GM12878 (cell line): ENCODE measurements at places on chromosomes 12 and 14. TPM values are rescaled to one million over a fixed set of nuclear protein-coding genes. Genes with fewer than 3 reads are reported as not detected.

DNA sequence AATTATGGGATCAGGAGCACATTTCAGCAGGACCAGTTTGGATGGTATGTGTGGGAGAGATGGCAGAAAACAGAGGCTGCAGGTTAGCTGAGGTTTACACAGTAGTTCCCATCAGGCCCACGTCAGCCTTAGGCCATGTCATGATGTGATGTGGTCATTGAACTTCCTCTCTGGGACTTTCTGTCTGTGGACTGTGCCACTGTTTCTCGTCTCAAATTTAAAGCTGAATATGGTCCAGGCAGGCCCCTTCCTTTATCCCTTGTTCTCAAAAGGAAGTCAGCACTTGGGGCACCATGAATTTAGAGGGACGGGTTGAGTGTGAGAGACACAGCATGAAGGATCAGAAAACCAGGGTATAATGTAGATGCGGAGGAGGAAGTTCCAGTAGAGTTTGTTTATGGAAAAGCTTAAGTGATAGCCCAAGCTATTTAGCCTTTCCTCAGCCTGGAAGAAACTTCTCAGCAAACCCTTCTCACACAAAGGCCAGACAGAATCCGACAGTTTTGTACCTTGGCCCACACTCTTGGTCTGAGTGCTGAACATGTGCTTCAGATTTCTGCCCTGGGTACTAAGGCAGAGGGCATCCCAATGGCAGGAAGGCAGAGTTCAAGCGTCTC, 3.6 kb upstream of the IGFBP6 start:
- no peak for DNase-seq
- H3K36me3 ChIP-seq, result no peaks in the 10 kb centered on the region
- no peak overlapping the region for H3K27ac ChIP-seq
- H3K4me1 ChIP-seq, result peaks cover 6% of the 10 kb centered on the region
- no peak overlapping the region for H3K4me3 ChIP-seq

- no peak for DNase-seq
- H3K27ac ChIP-seq, result no peak overlapping the region
- H3K4me1 ChIP-seq, result no peaks in the 10 kb centered on the region
- H3K36me3 ChIP-seq, result no peaks in the 10 kb centered on the region
Measured at GRCh38 chr12:47949441-47950341, 13.7 kb upstream of the TMEM106C start.

DNA sequence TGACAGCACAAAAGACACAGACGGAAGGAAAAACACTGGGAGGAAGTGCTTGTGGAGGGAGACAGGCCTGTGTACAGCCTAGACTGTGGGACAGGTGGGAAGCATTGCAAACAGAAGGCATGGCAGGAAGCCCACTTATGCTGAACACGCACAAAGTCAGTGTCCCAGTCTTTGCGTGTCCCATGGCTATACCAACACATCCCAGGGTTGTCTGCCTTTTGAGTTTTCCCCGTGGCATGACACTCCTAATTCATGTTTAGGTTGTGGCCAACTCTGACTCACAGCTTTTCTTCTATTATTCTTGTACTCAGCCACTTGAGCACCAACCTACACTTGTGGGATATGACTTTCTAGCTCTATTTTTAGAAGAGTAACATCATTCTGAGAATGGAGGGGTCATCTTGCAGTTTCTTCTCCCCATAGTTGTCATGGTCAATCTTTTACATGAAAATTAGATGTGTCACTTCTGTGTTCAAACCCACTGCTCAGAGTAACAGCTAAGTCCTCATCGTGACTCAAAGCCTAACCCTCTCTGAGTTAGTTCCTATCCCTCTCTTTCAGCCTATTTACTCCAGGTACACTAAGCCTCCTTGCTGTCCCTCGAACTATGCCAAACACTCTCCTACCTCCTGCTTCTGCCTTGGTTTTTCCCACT, 27.5 kb upstream of the JPH4 start:
- no peaks in the 10 kb centered on the region for H3K27me3 ChIP-seq
- peak; percentile 83 for DNase-seq
- no peaks in the 10 kb centered on the region for H3K36me3 ChIP-seq

GRCh38 chr14:100688051-100688450, 38.6 kb upstream of the DLK1 start:
- no peak overlapping the region for H3K4me3 ChIP-seq
- H3K36me3 ChIP-seq, result no peaks in the 10 kb centered on the region
- H3K27ac ChIP-seq, result no peak overlapping the region
- H3K4me1 ChIP-seq, result no peaks in the 10 kb centered on the region
- no peaks in the 10 kb centered on the region for H3K27me3 ChIP-seq
- DNase-seq, result no peak

- no peak for DNase-seq
- H3K4me1 ChIP-seq, result peaks cover 5% of the 10 kb centered on the region; the same call in 1 of the 2 replicates
- no peak overlapping the region for H3K4me3 ChIP-seq
Measured at GRCh38 chr14:71576472-71576871, 355.8 kb upstream of the RGS6 start.

DNA sequence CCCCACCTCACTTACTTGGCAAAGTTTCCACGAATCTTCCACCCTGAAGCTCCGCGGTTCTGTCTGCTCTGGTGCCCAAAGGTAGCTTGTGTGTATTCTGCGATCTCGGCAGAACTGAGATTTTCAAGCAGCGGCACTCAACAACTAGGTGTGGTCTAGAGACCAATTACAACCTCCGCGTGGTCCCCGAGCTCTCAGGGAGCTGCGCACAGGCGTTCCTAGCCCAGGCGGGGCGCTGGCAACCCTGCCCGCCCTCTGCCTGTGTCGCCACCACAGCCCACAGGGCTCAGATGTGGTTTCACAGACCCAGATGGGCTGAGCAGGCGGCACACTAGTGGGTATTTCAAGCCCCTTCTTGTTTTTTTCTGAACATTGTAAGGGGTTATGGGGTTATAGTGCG, 1.5 kb upstream of the DIABLO start:
- DNase-seq, result no peak
- H3K4me3 ChIP-seq, result no peak overlapping the region
- H3K36me3 ChIP-seq, result no peaks in the 10 kb centered on the region; the same call in none of the 2 replicates
- no peak overlapping the region for H3K27ac ChIP-seq

GRCh38 chr12:15193946-15194345, 27.3 kb downstream of the RERG start:
- H3K27ac ChIP-seq, result no peak overlapping the region
- H3K36me3 ChIP-seq, result no peaks in the 10 kb centered on the region
- no peaks in the 10 kb centered on the region for H3K4me1 ChIP-seq
- H3K4me3 ChIP-seq, result no peak overlapping the region
- no peak for DNase-seq
- no peaks in the 10 kb centered on the region for H3K27me3 ChIP-seq

DNA sequence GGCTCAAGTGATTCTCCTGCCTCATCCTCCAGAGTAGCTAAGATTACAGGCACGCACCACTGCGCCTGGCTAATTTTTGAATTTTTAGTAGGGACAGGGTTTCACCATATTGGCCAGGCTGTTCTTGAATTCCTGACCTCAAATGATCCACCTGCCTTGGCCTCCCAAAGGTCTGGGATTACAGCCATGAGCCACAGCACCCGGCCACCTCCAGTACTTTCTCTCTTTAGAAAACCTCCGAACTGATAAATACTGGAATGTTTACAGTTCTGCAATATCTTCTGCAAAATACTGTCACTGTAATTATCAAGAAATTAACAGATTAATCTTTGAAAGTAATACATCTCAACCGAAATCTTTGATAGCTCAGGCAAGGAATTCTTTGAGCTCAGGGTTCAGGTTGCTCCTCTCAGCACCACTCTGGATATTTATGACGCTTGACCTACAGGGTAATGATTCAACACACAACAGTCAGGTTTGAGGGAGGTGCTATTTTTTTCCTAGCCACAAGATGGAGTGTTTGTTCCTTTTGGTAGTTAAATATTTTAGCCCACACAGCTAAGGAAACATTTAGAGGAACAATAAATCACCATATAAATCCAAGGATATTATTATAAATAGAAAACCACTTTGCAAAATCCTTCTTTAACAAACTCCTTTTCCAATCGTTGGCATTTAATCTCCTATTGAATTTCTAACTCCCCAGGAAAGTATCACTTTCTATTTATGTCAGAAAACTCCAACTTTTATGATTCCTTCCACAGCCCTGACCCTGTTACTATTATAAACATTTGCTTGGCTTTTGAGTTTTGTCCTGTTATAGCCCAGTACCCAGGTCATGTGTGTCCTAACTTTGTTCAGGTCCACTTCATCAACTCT, 48.6 kb upstream of the GTF2A1 start:
- no peak overlapping the region for H3K27ac ChIP-seq
- H3K36me3 ChIP-seq, result no peaks in the 10 kb centered on the region
- no peak overlapping the region for H3K4me3 ChIP-seq
- no peaks in the 10 kb centered on the region for H3K27me3 ChIP-seq
- DNase-seq, result peak; percentile 26
- no peaks in the 10 kb centered on the region for H3K4me1 ChIP-seq

DNA sequence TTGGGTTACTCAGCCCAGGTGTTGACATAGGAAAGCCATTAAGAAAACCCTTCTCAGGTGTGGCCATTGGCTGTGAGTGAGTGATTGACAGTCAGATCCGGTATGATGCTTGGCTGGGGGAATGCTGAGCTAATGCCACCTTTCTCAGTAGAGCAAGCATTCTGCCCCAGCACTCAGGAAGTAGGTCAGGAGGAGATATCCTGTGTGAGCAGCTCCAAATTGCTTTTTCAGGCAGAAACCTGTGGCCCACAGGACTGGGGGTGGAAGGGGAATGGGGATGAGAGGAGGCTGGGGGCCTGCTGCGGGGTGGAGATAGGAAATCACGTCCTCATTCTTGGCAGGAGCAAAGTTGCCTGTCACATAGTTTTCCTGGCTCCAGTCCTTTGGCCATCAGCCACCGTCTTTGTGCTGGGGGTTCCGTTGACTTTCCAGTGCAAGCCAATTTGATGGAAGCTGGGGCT, 55.7 kb downstream of the NINJ2 start:
- H3K27ac ChIP-seq, result no peak overlapping the region
- H3K4me1 ChIP-seq, result peaks cover 6% of the 10 kb centered on the region
- DNase-seq, result no peak
- H3K36me3 ChIP-seq, result no peaks in the 10 kb centered on the region

- H3K27me3 ChIP-seq, result no peaks in the 10 kb centered on the region
- H3K4me3 ChIP-seq, result no peak overlapping the region
- no peaks in the 10 kb centered on the region for H3K4me1 ChIP-seq
- DNase-seq, result no peak
- no peak overlapping the region for H3K27ac ChIP-seq
- no peaks in the 10 kb centered on the region for H3K36me3 ChIP-seq
Measured at GRCh38 chr12:107443320-107444090, 242.1 kb upstream of the PWP1 start.

DNA sequence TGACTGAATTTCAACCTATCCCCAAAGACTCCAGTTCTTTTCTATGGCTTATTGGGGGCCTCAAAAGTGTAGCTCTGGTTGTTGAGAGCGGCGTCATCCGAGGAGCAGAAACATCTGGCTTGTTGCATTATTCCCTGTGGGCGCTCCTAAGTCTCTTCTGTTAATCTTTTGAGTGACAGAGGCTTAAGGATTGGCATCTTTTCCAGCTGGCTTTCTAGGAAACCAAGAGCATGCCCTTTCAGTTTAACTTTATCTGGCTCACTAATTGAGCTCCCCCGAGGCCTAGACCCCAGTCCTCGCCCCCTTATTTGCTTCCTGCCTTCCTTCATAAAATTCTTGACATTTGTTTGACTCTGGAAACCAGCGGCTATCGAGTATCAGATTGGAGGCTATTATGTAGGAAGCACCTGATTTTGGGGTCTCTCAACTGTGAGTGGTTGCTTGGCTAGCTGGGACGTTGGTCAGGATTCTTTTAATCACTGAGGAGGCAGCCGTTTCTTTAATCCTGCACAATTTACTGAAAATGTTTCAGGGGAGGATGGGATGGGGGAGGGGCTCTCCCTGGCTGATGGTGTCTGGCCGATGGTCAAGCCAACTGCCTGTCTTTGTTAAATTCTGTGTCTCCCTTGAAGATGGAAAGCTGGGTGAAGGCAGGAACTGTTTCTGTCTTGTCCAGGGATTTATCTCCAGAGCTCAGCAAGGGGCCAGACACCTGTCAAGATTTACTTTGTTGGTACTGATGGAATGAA, 3.1 kb downstream of the SMOC1 start:
- H3K27me3 ChIP-seq, result peaks cover 8% of the 10 kb centered on the region
- no peak overlapping the region for H3K4me3 ChIP-seq
- no peak overlapping the region for H3K27ac ChIP-seq
- no peak for DNase-seq
- H3K36me3 ChIP-seq, result no peaks in the 10 kb centered on the region
- H3K4me1 ChIP-seq, result no peaks in the 10 kb centered on the region

- H3K27ac ChIP-seq, result no peak overlapping the region
- no peaks in the 10 kb centered on the region for H3K27me3 ChIP-seq
- H3K4me3 ChIP-seq, result no peak overlapping the region
- DNase-seq, result no peak
Measured at GRCh38 chr14:62592877-62593276, 452.4 kb downstream of the KCNH5 start.

GRCh38 chr12:27462151-27462694, 15.7 kb downstream of the SMCO2 start:
- no peak for DNase-seq
- H3K4me1 ChIP-seq, result peaks cover under 1% of the 10 kb centered on the region; the same call in 1 of the 2 replicates
- H3K4me3 ChIP-seq, result no peak overlapping the region

GRCh38 chr12:14367040-14367661, 1.7 kb downstream of the ATF7IP start:
- peak; percentile 71 for DNase-seq
- no peaks in the 10 kb centered on the region for H3K36me3 ChIP-seq
- peak overlapping the region; percentile 89 for H3K27ac ChIP-seq
- peaks cover 7% of the 10 kb centered on the region for H3K4me1 ChIP-seq
- H3K27me3 ChIP-seq, result no peaks in the 10 kb centered on the region

DNA sequence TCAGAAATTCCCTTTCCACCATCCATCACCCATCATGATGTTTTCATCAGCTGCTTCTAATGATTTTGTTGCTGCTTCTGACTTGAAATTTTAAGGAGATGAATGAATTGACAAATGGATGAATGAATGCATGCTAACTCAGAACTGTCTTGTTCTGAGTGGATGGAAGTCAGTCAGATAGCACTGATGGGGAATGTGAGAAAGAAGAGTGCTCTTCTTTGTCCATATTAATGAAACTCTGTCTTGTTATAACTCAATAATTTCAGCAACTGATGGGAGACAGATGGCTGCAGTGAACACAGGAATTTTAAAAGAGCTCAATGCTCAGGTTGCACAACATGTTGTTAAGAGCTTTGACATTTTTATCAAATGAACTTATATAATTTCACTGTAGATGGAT, 422.0 kb downstream of the TRHDE start:
- H3K36me3 ChIP-seq, result no peaks in the 10 kb centered on the region
- no peak for DNase-seq
- no peak overlapping the region for H3K27ac ChIP-seq
- H3K4me3 ChIP-seq, result no peak overlapping the region
- no peaks in the 10 kb centered on the region for H3K4me1 ChIP-seq

- no peaks in the 10 kb centered on the region; the same call in 1 of the 2 replicates for H3K36me3 ChIP-seq
- no peak for DNase-seq
- H3K4me1 ChIP-seq, result peaks cover 4% of the 10 kb centered on the region
- H3K4me3 ChIP-seq, result peak overlapping the region; percentile 96
- peak overlapping the region; percentile 72 for H3K27ac ChIP-seq
- H3K27me3 ChIP-seq, result no peaks in the 10 kb centered on the region
Measured at GRCh38 chr12:27779416-27779919, 565 bp upstream of the KLHL42 start.

GYS2 gene
- not detected in 2 replicates for total RNA-seq

GUCY2C gene
- total RNA-seq, result 0.08 TPM in 1 of 2 replicates, not detected in the other

REP15 gene
- total RNA-seq, result not detected in 2 replicates

VWF gene
- 0.23 and 0.53 TPM in 2 replicates for total RNA-seq

HOXC13 gene
- total RNA-seq, result not detected in 2 replicates

GEMIN2 gene
- 25.9 and 28.4 TPM in 2 replicates for total RNA-seq

KLHL33 gene
- 0.08 TPM in 2 replicates for total RNA-seq

RNASE3 gene
- total RNA-seq, result not detected in 2 replicates

SPTB gene
- 0.03 and 0.11 TPM in 2 replicates for total RNA-seq
